CD8-positive, alpha-beta memory T cell (primary cell): ENCODE measurements at places on chromosomes 12 and 14.

DNA sequence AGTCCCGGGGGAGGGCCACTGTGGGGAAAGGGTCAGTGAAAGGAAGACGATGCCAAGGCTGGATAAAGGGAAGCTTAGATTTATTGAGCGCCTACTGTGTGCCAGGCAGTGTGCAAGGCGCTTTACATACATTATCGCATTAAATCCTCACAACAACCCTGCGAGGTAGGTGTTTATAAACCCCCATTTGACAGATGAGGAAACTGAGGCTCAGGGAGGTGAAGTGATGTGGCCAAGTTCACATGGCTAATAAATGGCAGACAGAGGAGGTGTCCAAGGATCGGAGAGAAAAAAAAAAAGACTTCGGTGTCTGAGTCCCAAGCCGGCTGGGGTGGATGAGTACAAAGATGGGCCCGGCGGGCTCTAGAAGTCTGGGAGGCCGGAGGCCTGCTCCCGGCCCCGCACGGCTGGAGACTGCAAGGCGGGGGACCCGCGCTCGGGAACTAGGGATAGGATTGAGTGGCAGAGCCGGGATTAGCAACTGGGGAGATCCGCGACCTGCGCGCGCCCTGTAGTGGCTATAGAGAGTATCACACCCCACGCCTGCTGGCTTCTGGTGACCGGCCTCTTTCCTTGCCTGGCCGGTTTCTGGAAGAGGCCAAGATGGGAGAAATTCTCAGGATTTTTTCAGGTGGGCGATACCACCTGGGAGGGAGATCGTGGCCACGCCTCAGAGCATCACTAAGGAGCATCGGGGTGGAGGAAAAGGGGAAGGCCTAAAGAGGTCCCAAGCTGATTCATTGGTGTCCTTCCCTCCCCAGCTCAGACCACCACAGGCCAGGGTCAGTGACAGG lies 3.9 kb downstream of the DDN start:
- no peak for DNase-seq

GRCh38 chr12:56013482-56013881 lies 7.4 kb upstream of the IKZF4 start:
- DNase-seq = no peak

- no peak for DNase-seq
Measured at GRCh38 chr14:35821564-35822411, 4.3 kb upstream of the BRMS1L start.

- DNase-seq = no peak
Measured at GRCh38 chr12:110865521-110865920, 18.7 kb downstream of the CCDC63 start.

DNA sequence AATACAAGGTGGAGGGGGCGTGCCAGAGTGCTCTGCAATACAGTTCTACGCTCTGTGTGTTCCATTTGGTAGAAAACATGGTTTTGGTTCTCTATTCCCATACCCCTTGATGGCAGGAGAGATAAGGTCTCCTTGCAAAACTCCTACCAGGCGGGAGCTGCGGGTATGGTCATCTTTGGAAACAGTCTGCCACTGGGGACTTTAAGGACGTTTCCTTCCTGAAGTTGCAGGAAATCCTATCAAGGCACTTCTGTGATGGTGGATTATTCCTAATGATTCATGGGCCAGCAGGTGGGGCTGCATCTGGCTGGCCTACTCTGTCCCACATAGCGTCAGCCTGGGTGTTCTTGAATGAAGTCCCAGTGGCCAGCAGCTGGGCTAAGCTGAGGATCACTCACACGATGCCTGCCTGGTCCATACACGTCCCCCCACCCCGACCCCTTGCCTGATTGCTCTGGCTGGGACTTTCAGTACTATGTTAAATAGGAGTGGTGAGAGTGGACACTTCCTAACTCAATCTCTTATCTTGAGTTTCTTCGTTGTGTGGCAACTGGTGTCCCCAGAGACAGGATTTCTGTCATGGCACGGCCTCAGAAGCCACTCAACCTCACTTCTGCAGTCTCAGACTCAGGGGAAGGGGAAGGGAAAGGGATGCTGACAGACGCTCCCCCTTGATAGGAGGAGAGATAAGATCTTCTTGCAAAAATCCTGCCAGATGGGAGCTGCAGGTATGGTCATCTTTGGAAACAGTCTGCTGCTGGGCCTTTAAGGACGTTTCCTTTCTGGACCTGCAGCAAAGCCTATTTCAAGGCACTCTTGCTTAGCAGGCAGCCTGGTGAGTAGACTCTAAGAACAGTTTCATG lies 61.0 kb upstream of the FKBP4 start:
- no peak for DNase-seq

DNA sequence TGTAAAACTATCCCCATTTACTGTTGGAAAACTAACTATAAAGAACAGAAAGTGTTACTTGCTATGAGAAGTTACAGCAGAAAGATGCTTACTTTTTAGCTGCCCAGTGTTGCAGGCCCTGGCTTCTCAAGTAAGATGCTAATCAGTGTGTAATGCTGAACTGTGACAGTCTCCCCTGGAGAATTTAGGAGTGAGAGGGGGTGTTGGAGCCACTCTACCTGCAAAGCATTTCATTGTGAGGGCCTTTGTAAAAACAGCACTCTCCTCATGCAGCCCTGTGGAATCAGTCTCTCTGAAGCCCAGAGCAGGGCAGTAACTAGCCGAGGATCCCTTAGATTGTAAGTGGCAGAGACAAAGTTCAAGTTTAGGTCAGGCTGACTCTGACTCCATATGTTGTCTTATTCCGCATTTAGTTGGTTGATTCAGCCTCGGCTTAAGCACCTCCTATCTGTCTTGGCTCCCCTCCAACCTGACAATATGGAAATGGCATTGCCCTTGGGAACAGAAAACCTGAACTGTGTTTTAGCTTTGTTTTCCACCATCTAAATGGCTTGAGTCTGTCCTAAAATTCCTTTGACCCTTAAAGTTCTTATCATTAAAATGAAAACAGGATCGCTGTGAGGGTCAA lies 141.3 kb downstream of the PRKCH start:
- DNase-seq = no peak

- no peak for DNase-seq
Measured at GRCh38 chr14:104389326-104390220, 190.0 kb upstream of the C14orf180 start.

DNA sequence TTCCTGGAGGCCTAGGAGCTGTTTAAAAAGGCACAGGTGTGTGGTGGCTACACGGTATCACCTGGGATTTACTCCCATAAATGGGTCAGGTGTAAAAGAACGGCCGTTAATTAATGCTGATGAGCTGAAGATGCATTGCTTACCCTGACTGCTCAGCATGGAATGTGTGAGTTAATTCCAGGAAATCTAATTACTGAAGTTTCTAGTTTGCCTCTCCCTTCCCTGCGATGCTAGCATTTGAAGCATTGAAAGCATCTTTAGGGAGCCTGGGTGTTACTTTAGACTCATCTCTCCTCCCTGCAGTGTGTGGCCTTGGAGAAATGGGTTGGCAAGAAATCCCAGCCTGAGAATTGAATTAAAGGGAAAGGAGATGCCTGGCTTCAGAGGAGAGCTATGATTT lies 415.9 kb downstream of the FUT8 start:
- no peak for DNase-seq

GRCh38 chr14:58825606-58826005 lies 187.8 kb downstream of the DACT1 start:
- DNase-seq = no peak

GRCh38 chr12:116710370-116711150 lies 27.3 kb downstream of the SPRING1 start:
- no peak for DNase-seq

DNA sequence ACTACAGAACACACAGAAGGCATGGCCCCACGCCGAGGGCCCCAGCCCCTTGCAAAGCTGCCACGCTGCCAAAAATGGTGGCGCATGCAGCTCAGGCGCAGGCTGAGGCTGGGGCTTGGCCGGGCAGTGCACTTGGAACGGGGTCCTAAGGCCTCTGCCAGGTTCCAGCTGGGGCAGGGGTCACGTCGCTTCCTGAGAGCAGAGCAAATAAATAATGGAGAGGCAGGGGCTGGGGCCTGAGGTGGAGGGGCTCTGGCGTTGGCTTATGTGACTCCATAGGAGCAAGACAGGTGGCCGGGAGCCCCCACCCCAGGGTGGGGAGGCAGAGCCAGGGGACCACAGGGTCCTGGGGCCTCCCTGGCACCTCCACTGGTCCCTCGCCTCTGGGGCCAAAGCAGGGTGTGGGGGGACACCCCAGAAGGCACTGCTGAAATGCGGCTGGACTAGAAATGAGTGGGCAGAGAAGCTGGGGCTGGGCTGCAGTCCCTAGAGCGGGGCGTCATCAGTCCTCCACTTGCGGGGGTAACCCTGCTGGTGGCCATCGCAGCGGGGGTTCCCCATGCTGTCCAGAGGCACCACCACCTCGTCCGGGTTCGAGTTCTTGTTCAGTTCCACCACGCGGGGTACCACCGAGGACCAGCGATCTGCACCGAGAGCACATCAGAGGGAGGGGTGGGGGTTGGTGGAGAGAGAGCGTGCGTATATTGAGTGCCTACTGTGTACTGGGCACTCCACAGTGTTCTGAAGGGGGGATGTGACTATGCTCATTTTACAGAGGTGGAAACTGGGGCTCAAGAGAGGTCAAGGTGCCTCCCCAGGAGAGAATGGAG lies 49.8 kb downstream of the TRPV4 start:
- DNase-seq = no peak

DNA sequence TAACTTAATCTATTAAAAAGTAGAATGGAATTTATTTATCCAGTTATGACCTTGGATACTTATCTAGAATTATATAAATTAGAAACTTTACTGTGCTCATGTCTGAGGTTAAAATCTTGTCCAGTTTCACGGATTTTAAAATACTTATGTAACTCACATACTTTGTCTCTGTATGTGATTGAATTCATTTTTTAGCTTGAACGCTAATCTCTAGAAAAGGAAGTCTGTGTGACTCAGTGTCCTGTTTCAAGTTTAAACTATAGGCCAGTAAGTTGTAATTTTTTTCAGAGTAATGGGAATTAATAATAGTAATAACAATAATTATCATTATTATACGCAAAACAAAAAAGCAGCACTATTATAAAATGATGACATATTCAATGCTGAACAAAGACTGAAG lies 168.6 kb downstream of the CPNE8 start:
- no peak for DNase-seq

- no peak for DNase-seq
Measured at GRCh38 chr12:32265456-32265855, 133.9 kb upstream of the FGD4 start.

DNA sequence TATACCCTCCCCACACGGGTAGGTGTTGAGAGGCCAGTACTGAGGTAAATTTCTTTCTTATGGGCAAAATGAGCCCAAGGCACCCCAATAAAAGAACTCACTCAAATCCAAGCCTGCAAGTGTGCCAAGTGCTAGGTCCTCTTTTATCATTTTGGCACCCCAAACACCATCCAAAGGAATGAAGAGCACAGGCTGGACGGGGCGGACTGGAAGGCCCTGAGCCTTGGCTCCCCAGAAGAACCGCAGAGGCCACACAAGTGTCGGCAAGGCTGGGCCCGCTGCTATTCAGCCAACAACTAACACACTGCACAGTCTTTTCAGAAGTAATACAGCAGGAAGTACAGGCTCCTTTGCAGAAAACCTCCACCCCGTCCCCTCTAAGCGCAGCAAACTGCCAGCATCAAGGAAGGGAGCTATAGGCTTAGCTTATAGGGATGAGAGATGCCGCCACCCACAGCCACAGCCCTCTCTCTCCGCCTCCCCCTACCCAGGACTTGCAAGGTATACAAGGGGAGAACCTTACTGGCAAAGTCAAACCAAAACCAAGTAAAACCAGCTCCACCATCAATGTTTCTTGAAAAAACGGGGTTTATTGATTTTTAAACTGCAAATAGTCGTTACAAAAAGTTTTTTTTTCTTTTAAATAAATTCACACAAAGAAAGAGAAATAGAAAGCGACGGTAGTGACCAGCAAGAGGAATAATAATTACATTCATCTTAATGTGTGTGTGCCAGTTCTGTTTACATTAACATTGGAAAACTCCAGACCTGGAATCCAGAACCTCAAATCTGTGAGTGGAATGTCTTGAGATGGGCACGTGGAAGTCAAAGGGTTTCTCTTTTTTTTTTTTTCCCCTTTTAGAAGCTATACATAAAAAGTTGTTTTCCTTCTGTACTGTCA lies 5.5 kb downstream of the ZFP36L1 start:
- DNase-seq = peak; percentile 33

DNA sequence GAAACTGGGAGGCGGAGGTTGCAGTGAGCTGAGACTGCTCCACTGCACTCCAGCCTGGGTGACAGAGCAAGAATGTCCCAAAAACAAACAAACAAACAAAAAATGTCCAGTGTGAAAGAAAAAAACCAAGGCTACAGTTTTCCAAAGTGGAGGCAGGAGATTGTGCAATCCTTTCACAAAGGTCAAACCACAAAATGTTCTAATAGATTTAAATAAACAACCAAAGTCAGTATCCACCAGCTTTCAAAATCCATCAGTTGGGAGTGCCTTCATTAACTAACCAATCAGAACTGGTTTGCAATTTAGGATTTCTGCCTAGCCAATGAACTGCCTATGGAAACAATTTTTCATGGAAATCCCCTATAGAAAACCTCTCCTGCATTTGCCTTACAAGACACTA lies 52.3 kb upstream of the TRIM9 start:
- no peak for DNase-seq

DNA sequence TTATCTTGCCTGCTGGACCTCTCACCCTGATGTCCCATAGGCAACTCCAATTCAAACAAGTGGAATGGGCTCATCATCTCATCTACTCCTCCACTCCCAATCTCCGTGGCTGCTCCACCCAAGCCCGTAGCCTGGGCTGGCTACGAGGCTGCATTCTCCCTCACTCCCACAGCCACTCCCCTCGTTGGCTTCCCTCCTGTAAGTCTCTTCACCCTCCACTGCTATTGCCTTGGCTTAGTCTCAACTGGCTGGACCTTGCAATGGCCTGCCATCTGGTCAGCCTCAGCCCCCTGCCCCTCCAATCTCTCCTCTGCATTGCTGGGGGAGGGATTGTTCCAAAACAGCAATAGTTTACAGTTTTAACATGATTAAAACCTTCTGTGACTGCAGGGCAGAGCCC lies 44.4 kb upstream of the PELI2 start:
- no peak for DNase-seq

- DNase-seq = no peak
Measured at GRCh38 chr12:127485528-127485927, 781.4 kb upstream of the TMEM132C start.

- DNase-seq = no peak
Measured at GRCh38 chr12:34303091-34303870, 281.0 kb downstream of the ALG10 start.

DNA sequence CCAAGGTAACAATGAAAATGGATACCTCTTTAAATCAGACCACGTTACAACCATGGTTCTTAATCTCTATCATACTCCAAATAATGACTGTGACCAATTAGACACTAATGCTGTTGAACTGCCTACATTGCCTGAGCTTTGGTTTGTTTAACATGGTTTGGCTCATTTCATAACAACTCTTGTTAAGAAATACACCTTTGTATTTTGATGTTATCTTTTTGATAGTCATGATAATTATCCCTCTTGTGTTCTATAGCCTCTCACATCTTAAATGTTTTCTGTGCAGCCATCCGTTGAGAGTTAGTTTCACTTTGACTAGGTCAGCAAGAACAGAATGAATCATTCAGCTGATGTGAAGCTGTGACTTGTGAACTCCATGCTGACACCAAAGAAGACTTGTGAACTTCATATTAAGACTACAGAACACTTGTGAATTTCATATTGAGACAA lies 75.5 kb upstream of the RERGL start:
- no peak for DNase-seq
